ENCODE measurements at places on chromosomes 6 and 20.

DNA sequence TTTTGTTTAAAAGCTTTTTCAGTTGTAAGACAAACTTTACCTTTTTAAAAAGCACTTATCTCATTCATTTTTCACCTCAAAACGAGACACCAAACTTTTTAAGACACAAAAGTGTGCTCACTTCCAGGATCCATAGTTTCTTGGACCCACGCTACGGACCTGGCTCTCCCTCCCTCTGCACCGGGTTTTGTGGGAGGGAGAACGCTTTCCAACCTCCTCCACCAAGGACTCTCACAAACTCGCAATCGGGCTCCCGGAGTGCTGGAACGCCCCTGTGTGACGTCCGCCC, 436 bp downstream of the CAGE1 start:
- no peak for DNase-seq

DNA sequence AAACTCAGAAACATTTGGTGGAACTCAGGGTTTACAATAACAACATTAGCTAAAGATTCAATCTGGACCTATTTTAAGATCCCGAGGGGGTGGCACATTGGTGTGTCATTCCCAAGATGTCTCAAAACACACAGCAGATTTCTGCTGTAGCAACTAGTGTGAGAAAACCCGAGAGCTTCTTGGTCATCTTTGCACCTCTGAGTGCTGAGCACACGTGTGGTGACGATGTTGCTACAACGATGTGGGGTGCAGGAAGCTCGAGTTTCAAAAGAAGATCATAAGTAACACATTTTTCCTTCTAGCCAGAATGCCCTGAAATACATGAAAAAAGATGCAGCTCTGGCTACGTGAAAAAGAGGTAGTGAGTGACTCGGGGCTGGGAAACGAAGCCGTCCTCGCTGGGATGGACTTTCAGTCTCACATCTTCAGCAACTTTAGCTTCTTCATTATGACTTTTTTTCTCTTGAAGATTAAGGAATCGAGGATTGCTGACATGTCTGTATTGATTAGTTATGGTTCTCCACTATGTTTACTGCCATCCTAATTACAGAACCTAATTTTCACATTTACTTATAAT, 1.5 kb downstream of the RAMACL start:
- no peak for DNase-seq

DNA sequence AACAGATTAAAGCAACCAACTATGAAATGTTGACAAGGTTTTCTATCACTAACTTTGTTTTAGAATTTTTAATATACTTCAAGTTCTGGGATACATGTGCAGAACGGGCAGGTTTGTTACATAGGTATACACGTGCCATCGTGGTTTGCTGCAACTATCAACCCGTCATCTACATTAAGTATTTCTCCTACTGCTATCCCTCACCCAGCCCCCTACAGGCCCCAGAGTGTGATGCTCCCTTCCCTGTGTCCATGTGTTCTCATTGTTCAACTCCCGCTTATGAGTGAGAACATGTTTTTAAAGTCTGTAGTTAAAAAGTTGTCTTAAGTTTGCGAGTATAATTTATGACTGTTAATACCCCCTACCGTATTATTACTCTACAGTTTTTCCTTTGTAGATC, 844.3 kb upstream of the MANEA start:
- no peak for DNase-seq

DNA sequence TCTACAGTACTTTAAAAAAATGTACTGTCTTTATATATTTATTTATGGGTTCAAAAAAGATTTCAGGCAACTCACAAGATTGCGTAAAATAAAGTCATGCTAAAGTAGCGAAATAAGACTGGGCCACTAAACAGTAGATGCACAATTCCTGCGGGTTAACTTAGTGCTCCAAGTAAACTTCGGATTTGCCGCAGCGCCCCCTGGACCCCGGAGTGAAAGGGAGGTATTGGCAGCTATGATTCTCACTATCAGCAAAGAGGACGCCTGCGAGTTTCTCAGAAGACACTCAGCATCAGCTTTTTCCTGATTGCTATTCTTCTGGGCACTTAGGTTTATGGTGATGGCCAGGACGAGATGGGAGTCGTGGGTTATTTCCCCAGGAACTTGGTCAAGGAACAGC, 1.4 kb downstream of the OTOR start:
- DNase-seq = peak; percentile 23

GRCh38 chr6:156550949-156551348, 226.2 kb upstream of the ARID1B start:
- DNase-seq = no peak

DNA sequence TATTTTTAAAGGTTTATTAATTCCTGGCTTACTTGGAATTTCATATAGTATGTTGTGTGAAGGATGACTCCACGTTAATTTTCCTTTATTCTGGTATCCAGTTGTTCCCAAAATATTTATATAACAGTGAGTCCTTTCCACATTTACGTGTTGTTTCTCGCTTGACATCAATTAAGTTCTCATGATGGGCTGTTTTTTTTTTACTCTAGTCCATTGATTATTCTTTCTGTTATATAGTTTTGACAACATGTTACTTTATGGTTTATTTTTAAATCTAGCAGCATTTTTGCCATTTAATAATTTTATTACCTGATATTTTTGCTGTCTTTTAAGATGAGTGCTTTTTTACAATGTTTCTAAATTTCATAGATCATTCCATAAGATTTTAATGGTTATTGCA, 6.7 kb downstream of the TRIM40 start:
- no peak for DNase-seq

GRCh38 chr6:16137451-16137801, 8.5 kb downstream of the MYLIP start:
- no peak for DNase-seq

DNA sequence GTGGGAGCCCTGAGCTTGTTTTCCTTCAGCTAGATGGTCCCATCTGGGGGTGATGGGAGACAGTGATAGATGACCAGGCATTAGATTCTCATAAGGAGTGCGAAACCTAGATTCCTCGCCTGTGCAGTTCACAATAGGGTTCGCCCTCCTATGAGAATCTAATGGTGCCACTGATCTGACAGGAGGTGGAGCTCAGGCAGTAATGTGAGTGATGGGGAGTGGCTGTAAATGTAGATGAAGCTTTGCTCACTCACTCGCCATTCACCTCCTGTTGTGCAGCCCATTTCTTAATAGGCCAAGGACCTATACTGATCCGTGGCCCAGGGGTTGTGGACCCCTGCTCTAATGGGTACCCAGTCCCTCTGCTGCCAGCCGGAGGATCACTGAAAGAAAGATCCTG, 20.7 kb upstream of the KCNB1 start:
- no peak for DNase-seq

DNA sequence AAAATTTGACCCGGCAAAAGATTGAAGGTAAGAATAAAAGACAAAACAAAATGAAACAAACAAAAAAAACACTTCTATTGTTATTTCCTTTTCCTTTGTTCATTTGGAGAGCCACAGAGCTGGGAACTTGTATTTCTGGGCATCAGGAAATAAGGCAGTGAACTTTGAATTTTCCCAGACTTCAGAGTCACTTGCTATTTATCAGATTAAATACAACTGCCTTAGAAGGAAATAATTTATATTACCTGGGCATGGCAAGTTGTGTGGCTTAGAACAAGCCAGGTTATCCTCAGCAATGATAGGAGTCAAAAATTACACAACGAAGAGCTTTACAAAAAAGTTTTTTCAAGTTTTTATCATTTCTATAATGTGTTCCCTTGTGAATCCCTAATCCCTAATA, 20.2 kb upstream of the MRAP2 start:
- no peak for DNase-seq

GRCh38 chr20:56945057-56945456, 316.0 kb downstream of the TFAP2C start:
- no peak for DNase-seq

DNA sequence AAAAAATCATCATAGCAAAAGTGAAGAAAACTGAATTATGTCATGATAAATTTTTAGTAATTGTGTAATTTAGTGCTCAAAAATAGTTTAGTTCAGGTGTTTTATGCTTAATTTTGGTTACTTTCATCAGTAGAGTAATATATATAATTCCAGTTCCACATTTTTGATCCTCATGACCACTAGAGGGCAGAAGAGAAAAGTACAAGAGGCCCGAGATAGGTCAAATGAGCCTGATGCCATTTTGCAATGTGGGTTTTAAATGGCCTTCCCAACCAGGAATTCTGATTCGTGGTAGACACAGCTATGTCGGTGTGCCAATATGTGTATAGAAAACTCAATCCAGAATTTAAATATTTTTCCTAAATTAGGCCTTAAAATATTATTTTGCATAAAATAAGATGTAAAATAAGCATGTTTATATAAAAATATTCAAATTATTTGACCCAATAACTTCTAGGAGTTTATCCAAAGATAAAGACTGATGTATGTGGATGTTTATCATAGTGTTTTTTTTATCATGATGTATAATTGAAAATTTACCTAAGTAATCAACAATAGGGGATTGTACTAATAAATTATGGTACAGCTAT, 159.7 kb upstream of the RPS6KA2 start:
- DNase-seq = peak; percentile 46

DNA sequence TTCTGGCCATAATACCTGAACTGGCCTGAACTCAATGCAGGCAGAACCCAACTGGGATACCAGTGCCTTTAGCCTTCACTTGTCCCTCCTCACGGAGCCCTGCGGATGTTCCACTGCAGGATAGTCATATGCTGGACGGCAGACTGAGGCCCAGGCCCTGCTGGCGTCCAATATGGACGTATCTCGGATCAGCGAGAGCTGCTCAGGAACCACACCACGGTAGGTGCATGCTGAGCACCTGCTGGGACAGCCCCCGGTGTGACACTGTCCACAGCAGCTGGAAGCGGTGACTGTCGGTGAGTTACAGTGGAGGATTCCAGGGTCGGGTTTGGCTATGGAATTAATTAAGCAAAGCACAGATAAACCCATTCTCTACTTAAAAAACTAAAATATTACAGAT, 48.7 kb downstream of the PSMG4 start:
- DNase-seq = no peak

DNA sequence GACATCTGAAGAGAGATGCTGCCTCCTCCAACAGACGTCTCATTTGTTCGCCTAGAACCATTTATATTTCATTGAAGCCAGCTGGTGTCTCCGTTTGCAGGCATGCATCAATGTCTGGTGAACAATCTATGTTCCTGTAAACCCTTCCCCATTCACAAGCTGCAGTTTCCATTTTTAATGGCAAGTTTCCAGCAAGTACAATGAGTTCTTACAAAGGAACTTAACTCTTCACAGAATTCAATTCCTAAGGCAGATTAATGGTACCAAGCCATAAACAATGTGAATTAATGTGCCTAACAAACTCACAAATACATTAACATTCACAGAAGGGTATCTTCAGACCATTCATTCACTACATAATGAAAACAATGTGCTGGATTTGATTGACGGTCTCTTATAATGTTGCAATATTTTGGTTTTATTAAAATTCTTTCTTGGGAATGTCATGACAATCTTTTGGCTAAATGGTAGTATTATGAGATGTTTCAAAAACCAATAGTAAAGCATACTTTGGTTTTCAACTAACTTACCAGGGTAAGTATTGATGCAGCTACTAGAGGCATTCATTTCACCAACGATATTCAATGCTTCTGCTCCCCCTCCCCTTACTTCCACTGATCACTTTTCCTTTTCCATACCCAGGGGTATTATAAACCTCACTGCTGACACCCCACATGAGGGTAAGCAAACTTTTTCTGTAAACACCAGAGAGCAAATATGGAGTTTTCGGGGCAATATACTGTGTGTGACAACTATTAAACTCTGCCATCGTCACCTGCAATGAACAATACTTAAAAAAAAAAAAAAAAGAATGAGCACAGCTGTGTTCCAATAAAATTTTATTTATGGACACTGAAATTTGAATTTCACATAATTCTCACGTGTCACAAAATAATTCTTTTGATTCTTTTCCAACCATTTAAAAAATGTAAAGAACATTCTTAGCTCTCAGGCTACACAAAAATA, 4.2 kb downstream of the AKIRIN2 start:
- peak; percentile 43 for DNase-seq
